ENCODE measurements at places on chromosomes 4 and X. TPM values are rescaled to one million over a fixed set of nuclear protein-coding genes. Genes with fewer than 3 reads are reported as not detected.

IBSP gene
- not detected for total RNA-seq

SPANXD gene
- not detected for total RNA-seq

MAGED4B gene
- total RNA-seq, result 79.9 TPM

EFHC2 gene
- 0.11 TPM for total RNA-seq

STBD1 gene
- not detected for total RNA-seq

H2BW2 gene
- not detected for total RNA-seq

DCAF4L1 gene
- total RNA-seq, result 0.26 TPM

SORBS2 gene
- total RNA-seq, result not detected

DNA sequence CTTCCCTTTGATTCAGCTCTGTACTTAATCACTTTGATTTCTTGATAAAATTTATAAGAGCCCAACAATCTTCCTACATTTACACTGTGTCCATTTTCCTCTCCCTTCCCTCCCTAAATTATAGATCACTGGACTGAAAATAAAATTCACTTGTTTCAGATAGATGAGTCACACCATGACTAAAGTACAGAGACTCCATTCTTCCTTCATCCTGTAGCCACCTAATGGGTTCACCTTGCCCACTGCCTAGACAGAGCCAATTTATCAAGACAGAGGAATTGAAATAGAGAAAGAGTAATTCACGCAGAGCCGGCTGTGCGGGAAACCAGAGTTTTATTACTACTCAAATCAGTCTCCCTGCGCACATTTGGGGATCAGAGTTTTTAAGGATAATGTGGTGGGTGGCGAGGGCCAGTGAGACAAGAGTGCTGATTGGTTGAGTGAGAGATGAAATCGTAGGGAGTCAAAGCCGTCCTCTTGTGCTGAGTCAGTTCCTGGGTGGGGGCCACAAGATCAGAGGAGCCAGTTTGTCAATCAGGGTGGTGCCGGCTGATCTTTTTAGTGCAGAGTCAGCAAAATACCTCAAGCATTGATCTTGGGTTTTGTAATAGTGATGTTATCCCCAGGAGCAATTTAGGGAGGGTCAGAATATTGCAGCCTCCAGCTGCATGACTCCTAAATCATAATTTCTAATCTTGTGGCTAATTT, 71.3 kb upstream of the MED14 start:
- DNase-seq, result no peak

DNA sequence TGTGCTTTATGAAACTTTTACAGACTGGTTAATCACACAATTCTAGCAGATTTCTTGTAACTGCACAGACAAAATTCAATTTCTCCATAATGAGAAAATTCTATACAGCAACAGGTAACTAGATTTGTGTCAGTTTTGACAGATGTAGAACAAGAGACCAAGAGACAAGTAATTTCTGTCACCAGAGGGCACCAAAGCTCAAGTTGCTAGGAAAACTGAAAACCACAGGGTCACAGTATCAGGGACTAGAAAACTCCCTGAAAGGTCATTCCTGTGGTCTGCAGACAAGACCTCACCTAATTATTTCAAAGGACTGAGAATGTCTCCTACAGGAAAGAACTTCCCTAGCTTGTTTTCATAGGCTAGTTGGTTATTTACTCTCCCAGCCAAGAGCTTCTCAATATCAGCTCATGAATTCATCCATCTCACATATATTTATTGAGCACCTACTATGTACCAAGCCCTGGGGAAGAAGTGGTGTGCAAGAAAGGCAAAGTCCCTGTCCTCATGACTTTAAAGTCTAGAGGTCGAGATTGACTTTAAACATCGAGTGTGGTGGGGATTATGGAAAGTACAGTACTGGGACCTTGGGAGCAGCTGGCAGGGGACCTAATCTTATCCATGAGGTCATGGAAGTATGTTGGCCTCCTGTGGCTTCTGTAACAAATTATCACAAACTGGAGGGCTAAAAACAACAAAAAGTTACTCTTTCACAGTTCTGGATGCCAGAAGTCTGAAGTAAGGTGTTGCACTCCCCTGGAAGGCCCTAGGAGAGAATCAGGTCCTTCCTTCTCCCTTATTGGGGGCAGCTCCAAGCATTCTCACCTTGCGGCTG, 47.8 kb upstream of the SETD7 start:
- peak; percentile 80 for DNase-seq

- no peak for DNase-seq
Measured at GRCh38 chr4:46656071-46656470, 253.0 kb downstream of the COX7B2 start.

- no peak for DNase-seq
Measured at GRCh38 chr4:5503336-5503936, 204.9 kb downstream of the EVC2 start.

- no peak for DNase-seq
Measured at GRCh38 chrX:50071494-50071893, 129.3 kb downstream of the AKAP4 start.

DNA sequence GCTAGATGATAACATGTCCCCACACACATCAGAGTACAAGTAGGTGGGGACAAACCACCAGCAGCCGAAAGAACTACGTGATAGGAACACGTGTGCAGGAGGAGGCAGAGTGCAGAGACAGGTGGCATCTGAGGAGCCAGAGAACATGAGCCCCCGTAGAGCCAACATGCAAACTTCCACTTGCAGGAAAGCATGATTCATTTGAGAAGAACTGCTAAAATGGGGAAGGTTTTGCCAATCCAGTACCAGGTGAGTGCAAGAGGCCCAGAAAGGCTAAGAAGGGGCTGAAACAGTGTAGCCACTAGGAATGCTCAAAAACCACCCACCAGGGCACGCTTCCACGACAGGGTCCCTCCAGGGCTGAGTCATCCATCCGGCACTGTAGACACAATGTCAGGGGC, 149.8 kb upstream of the TENM3 start:
- peak; percentile 15 for DNase-seq

DNA sequence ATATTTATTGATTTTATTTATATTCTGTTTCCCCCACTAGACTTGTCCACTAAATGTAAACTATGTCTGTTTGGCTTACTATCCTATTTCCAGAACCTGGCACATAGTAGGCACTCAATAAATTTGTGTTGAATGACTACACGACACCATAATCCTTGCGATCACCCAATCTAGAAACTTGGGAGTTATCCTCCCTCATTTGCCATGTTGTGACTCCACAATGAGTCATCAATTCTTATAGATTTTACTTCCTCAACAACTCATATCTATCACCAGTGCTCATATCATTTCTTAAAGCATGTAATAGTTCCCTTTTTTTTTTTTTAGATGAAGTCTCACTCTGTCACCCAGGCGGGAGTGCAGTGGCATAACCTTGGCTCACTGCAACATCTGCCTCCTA, 39.9 kb upstream of the VAMP7 start:
- DNase-seq, result no peak

DNA sequence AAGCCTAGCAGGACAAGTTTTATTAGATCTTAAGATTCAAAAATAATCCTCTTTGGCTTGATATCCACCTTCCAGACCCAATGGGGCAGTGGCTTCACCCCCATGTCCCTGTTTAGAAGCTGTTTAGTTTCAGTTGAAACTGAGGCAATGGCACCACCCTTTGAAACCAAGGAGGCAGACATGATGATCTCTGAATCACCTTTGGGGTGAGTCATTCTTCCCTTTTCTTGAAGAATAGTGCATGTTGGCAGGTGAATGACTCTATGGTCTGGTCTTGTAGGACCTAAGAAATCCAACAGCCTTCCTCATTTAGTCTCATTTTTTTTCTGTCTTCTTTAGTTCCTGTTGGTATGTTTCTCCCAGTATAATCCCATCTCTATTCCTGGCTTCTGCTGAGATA, 29.5 kb upstream of the BMP15 start:
- no peak for DNase-seq

GRCh38 chr4:67575232-67576058, 16.9 kb downstream of the STAP1 start:
- no peak for DNase-seq

DNA sequence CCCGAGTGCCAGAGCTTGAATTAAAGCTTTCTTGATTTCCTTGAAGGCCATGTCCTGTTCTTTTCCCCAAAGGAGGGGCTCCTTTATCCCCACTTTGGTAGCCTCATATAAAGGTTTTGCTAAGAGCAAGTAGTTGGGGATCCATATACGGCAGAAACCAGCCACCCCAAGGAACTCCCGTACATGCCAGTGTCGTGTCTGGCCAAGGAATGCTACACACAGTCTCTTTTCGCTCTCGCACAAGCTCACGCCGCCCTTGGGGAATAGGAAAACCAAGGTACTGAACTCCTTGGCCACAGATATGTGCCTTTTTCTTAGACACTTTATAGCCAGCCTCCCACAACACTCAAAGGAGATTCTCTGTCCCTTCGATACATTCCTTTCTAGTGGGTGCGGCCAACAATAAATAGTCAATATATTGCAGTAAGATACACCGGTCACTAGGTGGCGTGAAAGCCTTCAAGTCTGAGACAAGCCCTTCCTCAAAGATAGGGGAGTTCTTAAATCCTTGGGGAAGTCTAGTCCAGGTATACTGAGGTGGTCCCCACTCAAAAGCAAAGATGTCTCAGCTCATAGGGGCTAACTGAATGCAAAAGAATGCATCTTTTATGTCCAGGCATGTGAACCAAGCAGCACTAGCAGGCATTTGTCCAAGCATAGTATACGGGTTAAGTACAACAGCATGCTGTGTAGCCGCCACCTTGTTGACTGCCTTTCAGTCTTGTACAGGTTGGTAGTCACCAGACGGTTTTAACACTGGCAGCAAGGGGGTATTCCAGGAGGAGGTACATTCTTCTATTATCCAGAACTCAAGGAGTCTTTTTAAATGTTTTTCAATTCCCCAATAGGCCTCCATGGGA, 57.8 kb upstream of the XAGE1B start:
- peak; percentile 90 for DNase-seq

DNA sequence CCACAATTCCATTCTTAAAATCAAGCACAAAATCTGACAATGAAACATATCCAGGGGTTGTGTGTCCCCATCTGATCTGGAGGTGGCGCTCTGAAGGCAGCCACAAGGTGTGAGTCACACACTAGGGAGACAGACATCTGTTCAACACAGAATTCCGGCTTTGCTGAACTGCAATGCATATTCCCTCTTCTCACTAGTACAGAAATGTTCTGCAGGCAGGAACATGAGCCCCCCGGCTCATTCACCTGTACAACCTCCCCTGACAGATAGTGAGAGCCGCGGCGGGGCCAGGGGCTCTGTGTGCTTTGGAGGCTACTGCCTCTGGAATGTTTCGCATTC, 41.9 kb downstream of the WDR1 start:
- DNase-seq, result peak; percentile 19

- DNase-seq, result peak; percentile 19
Measured at GRCh38 chr4:76251441-76252270, at the start of gene FAM47E. Gene FAM47E (plus strand): TSS chr4:76251721. CDS start chr4:76251747, 26 bp downstream.

GRCh38 chr4:107153228-107153627, 117.1 kb upstream of the DKK2 start:
- DNase-seq, result peak; percentile 80

DNA sequence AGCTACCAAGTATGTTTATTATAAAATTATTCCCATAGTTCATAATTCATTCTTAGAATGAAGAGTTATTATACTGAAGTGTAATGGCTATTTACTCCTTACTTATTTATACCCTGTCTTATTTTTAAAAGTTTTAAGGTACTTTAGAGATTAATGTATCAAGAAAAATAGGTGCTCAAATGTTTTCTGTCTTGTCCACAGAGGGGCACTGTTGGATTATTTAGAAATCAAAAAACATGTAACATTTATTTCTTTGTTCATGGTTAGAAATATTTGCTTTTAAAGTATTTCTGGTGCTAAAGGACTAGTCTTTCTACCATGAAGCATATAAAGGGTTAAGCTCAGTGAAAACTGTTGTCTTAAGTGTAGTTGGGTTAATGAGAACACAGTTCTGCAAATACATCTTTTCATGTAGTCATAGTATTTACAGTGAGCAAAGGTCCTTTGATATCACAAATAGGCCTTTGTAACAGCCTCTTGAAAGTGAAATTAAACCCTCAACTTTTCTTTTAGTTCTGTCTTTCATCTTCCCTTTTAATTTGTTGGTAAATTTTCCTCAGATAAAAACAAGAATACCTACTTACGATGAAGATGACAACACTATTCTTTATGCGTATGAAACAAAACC, 7.7 kb downstream of the SCML1 start:
- no peak for DNase-seq

DNA sequence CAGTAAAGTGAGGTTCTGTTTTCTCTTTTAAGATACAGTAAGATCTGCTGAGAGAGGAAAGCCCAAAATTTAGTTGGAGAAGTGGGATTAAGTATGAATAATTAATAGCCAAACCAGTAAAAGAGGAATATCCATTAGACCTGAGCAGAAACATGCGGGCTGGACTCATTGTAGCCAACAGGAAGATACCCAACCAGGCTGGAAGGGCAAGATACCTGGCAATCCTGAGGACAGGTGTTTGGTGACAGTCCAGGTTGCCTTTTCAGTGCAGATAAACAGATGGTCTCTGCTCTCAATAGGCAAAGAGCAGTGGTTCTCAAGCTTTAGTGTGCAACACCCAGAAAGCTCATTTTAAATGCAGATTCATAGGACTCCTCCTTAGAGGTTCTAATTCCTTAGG, 980.8 kb upstream of the GRID2 start:
- DNase-seq, result no peak

DNA sequence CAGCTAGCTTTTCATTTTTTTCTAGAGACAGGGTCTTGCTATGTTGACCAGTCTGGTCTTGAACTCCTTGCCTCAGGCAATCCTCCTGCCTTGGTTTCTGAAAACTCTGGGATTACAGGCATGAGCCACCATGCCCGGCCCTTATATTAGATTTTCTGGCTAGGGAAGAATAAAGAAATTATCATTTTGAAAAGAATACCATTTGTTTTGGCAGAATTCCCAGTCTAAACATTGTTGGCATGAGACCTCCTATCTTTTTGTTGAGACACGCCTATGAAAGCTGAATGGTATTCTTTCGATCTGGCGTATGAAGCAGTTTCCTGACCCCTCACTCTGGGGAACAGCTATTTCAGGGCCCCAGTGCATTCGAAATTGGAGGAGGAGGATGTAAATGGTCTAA, 107.0 kb downstream of the REPS2 start:
- DNase-seq, result peak; percentile 25

- no peak for DNase-seq
Measured at GRCh38 chr4:7775396-7775795, 164.3 kb downstream of the AFAP1 start.

DNA sequence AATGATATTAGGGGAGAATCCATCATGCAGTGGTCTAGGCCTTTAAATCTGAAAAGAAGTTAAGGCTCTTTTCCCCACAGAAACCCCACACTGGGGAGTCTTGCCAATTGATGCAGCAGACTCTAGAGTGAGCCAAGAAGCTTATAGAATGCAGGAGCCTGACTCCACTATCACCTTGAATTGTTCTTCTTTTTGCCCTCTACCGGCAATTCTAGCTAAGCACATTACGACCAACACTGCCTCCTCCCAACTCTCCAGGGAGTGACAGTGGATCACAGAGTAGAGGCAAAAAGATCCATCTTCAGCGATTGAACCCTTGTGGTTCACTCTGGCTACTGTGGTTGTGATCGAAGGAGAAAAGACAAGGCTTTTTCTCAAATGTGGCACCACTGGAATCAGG, 331.5 kb downstream of the NKX6-1 start:
- peak; percentile 32 for DNase-seq

Data from A673 (cell line).